ENCODE measurements at places on chromosomes 7 and 10.

DNA sequence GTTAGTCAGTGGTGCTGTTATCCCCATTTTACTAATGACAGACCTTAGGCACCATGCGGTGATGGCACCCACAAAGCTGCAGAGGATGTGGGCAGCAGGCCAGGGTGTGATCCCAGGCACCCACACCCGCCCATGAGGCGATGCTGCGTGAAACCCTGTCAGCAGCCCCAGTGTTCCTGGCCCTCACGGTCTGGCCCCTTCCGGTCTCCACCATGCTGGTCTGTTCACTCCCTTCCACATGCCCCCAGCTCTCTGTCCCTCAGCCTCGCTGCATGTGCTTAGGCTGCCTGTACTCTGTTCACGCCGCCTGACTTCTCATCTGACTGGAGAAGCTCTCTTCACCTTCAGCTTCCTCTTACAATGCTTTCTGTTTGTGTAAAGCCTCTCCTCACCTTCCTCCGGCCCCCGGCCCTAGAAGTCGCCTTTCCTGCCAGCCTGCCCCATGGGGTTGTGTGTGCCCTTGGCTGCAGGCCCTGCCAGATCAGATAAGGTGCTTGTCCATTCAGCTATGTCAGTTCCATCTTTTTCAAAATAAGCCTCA, 17.6 kb upstream of the ORAI2 start:
- DNase-seq, result peak; percentile 51

- no peak for DNase-seq
These were observed 148.4 kb downstream of the MDFIC start for GRCh38 chr7:115070311-115070710.

GRCh38 chr7:25287291-25287690, 59.0 kb upstream of the NPVF start:
- DNase-seq, result no peak

DNA sequence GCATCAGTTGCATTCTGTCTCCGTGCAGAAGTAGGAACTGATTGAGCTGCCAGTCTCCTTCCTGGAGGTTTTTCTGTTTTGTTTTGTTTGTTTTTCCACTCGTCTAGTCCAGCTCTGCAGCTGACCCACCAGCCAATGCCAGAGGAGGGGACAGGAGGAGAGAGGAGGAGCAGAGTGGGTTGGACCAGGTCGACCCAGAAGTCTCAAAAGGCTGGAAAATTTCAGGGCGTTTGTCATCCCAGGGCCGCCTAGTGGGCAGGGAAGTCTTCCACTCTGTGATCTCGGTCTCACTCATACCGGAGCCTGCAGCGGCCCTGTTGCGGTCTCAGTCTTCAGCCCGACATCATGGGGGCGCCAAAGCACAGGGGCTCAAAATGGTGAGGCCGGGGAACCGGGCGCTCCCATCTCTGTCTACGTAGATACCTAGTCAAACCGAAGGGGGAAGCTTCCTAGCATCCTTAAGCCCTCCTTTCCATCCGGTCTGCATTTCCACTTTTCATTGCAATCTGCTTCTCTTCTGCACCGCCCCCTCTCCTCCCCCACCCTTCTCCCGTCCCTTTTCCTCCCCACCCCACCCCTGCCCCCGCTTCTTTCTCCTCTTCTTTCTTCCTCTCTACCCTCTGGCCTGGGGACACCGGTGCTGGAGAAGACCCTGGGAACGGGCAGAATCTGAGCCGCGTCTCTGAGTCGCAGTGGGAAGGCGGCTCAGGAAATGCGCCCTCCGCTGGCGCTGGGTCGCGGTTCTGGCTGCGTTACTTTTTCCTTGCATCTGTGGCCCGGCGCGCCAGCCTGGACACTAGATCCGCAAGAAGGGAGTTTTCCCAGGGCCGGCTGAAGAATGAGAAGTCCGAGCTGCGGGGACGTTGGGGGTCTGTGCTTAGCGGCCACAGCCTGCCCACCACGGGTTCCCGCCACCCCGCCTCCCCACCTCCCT, 16.2 kb upstream of the PAX2 start:
- DNase-seq, result no peak

GRCh38 chr7:107276220-107276827, 107.5 kb downstream of the HBP1 start:
- no peak for DNase-seq

DNA sequence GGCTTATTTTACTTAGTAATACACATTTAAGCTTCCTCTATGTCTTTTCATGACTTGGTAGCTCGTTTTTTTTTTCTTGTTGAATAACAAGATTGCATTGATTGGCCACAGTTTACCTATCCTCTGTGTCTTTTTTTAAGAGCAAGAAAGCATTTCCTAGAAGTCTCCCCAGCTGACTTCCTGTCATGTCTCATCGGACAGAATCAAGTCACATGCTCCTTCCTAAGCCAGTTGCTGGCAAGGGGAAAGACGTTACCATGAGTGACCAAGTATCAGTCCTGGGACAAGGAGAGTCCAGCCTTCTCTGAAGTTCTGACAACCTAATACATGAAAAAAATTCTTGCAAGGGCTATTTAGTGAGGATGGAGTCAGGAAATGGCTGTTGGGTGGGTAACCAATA, 24.9 kb upstream of the SFRP5 start:
- DNase-seq, result no peak

DNA sequence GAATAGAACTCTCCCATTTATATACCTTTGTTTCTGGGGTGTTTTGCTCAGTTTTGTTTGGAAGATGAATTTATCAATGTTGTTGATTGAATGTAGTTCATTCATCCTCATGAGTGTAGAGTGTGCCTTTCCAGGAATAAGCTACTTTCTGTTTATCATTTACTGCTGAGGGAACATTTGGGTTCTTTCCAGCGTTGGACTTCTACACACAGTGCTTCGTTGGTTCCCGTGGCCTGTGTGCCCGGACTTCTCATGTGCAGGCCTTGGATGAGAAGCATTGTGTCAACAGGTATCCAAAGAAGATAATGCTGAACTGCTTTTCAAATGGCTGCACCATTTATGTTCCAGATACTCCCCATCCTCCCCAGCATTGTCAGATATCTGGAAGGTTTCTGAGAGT, 107.6 kb upstream of the TNS3 start:
- DNase-seq, result no peak

- no peak for DNase-seq
These were observed 61.4 kb downstream of the SYPL1 start for GRCh38 chr7:106050746-106051117.

GRCh38 chr7:46385662-46386309, 464.7 kb upstream of the IGFBP3 start:
- DNase-seq, result no peak

- no peak for DNase-seq
These were observed 47.5 kb downstream of the GNA12 start for GRCh38 chr7:2796358-2797352.

DNA sequence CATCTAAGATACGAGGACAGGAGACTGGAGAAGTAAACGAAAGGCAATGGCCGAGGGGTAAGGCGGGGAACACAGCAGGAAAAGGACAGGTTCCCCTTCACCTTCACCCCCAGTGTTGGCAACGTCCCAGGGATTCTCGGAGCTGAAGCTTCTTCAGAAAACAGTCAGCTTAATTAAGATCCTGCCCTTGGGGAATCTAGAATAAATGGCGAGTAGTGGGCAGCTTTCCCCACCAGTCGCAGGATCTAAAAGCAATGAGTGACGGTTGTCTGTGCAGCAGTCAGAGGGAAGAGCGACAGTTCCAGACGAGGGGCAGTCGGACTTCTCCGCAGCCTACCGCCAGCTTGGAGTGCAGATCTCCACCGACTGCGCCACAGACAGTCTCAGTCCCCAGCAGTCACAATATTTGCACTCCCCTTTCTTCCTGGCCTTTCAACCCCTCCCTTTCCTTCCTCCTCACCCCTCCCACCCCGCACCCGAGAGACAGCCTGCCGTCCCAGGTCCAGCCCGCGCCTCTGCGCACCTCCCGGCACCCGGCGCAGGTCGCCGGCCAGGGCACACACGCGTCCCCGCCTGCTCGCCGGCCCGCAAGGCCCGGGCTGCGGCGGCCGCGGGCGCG, 10.9 kb upstream of the SP8 start:
- no peak for DNase-seq

- no peak for DNase-seq
These were observed 15.3 kb downstream of the ABLIM1 start for GRCh38 chr10:114642729-114643128.

DNA sequence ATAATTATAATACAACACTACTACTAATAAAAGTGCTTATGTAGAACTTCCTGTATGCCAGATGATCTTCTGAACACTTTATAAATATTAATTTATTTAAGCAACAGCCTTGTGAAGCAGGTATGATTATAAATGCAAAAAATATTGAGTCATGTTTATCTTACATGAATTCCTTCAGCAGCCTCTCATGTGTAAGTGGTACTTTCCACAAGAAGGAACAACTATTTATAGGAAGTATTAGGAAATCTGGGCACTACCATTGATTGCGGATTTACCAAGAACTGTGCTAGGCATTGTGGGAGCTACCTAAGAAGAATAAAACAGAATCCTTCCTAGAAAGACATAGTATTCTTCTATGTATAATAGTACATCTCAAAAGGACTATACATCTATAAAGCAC, 10.7 kb upstream of the STEAP4 start:
- no peak for DNase-seq

GRCh38 chr10:118106426-118106825, 59.7 kb upstream of the RAB11FIP2 start:
- DNase-seq, result no peak

DNA sequence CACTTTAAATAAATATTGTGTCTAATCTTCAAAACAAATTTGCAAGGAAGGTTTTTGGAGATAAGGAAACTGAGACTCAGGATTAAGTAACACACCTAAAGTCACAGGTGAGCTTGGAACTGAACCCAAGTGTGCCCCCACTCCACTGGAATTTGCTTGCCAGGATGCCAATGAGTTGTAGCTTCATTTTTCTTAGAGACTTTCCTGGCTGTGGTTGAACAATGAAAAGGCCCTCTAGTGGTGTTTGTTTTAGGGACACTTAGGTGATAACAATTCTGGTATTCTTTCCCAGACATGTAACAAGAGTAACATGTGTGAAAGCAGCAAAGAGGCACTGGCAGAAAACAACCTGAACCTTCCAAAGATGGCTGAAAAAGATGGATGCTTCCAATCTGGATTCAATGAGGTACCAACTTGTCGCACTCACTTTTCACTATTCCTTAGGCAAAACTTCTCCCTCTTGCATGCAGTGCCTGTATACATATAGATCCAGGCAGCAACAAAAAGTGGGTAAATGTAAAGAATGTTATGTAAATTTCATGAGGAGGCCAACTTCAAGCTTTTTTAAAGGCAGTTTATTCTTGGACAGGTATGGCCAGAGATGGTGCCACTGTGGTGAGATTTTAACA, 1.5 kb downstream of the IL6 start:
- no peak for DNase-seq

- no peak for DNase-seq
These were observed 32.3 kb upstream of the NPTX2 start for GRCh38 chr7:98584830-98585229.

DNA sequence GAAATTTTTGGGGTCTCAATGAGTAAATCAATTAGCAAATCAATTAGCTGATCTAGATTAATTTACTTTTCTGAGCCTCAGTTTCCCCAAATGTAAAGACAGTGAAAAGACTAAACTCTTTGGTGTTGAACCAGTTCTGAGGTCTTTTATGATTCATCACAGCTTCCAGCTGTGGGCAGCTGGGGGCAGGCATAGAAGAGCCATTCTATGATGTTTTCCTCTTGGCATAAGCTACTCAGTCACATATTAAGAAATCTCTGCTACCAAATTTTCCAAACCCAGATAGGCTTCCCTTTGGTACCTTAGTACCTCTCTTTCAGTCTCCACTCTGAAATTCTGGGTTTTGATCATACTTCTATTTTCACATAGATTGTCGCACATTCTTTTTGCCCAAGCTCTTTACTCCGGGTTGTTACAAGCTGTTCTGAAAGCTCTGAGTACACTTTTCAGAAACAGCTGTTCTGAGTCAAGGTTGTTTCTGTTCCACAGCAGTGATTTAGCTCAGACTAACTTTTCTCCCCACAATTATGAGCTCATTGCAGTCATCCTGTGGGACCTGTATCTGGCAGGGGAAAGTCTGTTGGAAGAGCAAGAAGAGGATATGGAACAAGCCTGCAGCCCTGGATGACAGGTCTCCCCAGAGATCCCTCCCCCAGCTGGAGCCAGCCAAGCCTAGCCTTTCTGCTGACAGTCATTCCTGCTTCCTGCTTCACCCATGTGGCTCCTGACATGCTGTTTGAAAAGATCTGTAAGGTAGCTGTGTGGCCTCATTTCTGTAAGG, 599.6 kb upstream of the GHITM start:
- DNase-seq, result no peak

- DNase-seq, result no peak
These were observed 27.2 kb downstream of the PITRM1 start for GRCh38 chr10:3145366-3145765.

GRCh38 chr7:39016609-39017008, 38.9 kb downstream of the POU6F2 start:
- no peak for DNase-seq

GRCh38 chr7:69873512-69873911, 275.2 kb downstream of the AUTS2 start:
- DNase-seq, result no peak

GRCh38 chr10:97072851-97073665, 112.7 kb downstream of the SLIT1 start:
- peak; percentile 41 for DNase-seq

GRCh38 chr7:133561396-133561795, 308.5 kb downstream of the EXOC4 start:
- DNase-seq, result no peak

DNA sequence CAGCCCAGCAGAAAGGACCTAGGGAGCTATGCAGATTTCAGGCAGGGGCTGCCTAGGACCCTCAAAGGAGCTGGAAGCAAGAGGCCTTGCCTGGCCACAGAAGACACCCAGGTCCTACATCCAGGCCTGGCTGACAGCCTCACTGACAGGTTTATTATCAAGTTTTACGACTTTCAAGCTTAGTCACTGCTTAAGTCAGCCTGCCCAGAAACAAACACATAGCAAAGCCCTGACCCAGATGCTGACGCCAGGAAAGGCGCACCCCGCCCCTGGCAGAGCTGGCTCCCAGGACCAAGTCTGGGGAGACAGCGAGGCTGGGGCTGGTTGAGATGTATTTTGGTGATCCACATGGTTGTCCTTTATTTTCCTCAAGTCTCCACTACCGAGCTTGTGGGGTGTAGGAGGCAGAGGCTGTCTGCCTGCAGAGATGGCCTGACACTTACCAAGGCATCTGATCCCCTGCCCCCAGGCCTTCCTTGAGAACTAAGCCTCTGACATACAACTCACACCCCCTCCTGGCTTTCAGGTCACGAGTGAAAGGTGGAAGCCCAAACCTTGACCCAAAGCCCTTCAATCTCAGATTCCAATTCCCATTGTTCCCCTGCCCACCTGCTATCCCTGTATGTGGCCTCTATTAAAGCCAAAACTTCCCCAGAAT, 80.7 kb upstream of the EMX2 start:
- no peak for DNase-seq

DNA sequence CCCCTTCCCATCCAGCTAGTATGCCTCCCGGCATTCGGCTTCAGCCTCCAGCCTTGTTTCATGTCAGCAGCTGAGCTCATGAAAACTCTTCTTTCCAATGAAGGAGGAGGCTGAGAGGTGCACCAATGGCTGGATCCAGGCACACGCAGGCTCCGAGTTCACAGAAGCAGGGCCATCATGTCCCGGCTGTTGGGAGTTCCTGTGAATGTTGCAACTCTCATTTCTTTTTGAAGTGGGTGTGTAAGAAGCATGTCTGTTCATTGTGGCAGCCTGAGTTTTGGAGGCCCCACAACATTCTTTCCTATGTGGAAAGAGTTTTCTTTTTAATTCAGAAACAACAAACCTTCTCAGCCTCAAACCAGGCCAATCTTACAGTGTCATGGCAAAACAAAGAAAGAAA, 89.7 kb downstream of the PTPRE start:
- no peak for DNase-seq

Data from T-cell (primary cell).